ENCODE measurements at places on chromosomes 1 and 21.

DNA sequence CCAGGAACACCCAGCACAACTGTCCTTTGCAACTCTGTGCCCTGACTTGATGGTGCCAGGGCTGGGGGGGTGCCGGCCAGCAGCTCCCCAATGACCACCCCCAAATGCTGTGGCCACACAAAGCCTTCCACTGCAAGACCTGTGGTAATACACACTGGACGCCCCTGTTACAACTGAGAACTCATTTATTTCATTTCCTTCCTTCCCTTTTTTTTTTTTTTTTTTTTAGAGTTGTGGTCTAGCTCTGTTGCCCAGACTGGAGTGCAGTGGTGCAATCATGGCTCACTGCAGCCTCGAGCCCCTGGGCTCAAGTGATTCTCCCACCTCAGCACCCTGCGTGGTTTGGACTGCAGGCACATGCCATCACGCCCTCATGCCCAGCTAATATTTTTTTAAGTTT lies 25.2 kb downstream of the TP73 start:
- no peak for DNase-seq

DNA sequence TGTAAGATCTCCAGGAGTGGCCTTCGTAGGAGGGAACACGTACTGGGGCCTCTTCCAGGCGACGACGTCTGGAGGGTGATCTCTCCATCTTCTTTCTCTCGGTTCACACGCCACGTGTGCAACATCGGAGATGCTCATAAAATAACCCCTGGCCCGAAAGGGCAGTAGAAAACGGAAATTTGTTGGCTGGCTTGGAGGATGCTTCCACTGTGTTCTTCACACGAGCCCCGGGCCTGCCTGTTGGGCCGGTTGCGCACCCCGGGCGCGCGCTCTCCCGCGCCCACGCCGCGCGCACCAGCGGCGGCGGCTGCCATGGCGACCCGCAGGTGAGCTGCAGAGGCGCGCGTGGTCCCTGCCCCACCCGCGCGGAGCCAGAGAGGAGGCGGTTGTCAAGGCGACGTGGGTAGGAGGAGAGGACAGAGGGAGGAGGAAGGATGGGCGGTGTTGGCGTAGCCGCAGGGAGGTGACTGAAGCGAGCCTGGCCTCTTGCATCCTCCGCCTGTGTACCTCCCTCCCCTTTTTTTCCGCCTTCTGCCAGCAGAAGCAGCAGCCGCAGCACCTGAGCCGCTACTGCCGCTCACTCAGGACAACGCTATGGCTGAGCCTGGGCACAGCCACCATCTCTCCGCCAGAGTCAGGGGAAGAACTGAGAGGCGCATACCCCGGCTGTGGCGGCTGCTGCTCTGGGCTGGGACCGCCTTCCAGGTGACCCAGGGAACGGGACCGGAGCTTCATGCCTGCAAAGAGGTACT lies at the start of gene ELAPOR1:
Gene ELAPOR1 (plus strand): TSS at position 526 of the 752 bp plus-strand sequence. CDS start 69 bp downstream, at position 595.
- DNase-seq = peak; percentile 62

DNA sequence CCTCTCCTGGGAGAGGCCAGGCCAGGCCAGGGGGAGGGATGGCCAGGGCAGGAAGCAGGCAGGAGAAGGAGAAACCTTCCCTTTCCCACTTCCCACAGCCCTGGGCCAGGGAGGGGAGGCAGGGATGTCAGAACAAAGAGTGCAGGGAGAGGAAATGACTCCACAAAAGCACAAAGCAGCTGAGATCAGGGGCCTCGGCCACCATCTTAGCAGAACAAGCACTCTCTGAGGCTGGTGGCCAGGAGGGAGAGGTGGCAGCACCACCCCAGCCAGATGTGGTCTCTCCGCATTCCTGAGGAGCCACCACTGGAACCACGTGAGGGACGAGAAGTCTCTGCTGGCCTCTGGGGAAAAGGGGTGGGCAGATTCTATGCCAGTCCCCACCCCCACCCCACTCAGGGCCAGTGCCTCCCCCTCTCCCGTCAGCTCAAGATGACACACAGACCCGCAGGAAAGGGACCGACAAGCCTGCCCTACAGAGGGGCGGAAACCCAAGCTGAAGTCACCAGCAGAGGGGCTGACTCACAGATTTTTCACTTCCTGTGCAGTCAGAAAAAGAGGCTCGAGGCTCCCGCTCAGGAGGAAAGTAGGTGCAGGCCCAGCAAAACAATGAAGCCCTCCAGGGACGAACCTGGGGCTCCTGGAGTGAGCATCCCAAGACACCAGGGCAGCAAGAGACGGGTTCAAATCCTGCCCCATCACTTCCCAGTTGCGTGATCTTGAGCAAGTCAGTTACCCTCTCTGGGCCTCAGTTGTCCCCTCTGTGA lies 24.1 kb upstream of the ALDH4A1 start:
- peak; percentile 73 for DNase-seq

DNA sequence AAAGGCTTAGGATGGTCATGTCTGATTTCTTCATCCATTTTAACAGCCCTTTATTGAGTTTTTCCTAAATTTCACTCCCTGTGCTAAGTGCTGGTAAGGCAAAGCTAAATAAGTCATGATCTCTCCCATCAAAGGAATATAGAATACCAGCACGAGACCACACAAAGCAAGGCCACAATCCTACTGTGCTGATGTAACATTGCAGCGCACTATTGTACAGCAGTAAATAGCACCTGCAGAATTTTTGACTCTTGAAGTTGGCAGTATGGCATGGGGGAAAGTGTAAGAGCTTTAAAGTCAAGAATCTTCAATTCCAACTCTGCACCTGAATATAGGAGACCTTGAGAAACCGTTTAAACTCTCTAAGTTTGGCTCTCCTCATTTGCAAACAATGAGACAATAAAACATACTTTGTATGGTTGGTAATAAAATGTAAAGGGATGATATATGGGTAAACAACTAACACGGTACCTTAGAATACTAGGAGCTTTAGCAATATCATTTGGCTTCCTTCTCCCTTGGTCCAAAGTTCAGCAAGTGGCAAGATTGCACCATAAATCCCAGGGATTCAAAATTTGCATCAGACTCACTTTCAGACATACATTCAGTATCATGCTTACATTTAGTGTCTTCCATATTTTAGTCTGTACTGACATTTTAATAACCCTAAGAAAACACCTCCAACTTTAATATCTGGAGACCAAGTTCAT lies 132.9 kb upstream of the PRDX6 start:
- no peak for DNase-seq

- no peak for DNase-seq
These were observed 9.7 kb downstream of the IFFO2 start for GRCh38 chr1:18946550-18947381.

DNA sequence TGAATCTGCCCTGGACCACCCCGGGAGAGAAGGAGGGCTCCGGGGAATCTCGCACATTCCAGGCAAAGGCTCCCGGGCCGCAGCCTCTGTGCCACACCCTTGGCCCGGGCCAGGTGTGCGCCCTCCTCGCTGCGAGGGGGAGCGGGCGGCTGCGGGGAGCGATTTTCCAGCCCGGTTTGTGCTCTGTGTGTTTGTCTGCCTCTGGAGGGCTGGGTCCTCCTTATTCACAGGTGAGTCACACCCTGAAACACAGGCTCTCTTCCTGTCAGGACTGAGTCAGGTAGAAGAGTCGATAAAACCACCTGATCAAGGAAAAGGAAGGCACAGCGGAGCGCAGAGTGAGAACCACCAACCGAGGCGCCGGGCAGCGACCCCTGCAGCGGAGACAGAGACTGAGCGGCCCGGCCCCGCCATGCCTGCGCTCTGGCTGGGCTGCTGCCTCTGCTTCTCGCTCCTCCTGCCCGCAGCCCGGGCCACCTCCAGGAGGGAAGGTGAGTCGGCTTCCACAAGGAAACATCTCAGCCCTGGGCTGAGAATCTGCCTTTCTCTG lies at the start of gene LAMC2:
Gene LAMC2 (plus strand): TSS at position 324 of the 550 bp plus-strand sequence. CDS start 89 bp downstream, at position 413.
- DNase-seq = no peak

GRCh38 chr1:23357138-23357908 lies 12.3 kb downstream of the ZNF436 start:
- DNase-seq = no peak

DNA sequence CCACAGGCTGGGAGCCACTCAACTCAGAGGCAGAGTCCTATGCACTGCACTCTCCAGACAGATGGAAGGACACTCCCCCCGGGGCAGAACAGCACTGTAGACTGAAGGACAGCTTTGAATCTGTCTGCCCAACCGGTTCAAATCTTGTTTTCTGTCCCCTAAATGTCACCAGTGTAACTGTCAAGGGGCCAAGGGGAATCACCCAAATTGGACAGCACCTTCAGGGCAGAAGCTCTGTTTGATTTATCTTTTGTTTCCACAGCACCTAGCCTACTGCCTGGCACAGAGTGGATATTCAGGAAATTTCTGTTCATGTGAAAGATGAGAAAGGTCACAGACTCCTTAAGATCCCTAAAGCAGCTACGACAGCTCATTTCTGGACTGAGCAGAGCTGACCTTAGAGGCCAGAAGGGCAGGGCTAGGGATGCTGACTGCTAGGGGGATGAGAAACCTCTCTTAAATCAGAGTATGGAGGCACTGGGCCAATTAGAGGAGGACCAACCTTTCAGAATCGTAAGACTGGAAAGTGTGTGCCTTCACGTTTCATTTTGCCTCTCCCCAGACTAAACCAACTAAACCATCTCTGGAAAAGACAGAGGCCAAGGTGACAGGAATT lies 41.0 kb downstream of the ITPKB start:
- no peak for DNase-seq

DNA sequence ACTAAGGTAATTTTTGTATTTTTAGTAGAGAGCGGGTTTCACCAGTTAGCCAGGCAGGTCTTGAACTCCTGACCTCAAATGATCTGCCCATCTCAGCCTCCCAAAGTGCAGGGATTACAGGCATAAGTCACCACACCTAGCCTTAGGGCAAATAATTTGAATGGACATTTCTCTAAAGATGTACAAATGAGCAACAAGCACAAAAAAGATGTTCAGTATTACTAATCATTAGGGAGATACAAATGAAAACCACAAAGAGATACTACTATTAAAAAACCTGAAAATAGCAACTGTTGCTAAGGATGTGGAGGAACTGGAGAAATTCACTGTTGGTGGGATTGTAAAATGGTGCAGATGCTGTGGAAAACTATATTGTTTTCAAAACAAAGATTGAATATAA lies 79.1 kb downstream of the GABPA start:
- no peak for DNase-seq

- no peak for DNase-seq
These were observed 126.6 kb upstream of the CAMK1G start for GRCh38 chr1:209456878-209457277.

DNA sequence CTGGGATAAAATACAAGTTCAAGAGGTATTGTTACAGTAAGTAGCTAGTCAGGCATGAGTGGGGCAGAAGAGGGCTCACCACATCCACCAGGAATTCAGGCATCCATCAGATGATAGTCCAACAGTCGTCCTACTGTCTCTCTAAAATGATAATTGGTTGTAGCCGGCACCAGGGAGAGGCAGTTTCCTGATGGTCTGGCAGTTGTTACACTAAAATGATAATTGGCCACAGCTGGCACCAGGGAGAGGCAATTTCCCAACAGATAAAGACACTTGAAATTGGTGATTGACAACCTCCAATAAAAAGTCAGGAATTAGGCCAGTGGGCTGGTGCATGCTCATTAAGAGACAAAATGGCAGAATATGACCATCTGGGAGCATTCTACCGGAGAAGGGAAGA lies 545.8 kb downstream of the AMY1C start:
- no peak for DNase-seq

GRCh38 chr1:212920246-212920645 lies 30.1 kb upstream of the VASH2 start:
- no peak for DNase-seq

GRCh38 chr1:40626383-40626770 lies 39.1 kb downstream of the RIMS3 start:
- no peak for DNase-seq

DNA sequence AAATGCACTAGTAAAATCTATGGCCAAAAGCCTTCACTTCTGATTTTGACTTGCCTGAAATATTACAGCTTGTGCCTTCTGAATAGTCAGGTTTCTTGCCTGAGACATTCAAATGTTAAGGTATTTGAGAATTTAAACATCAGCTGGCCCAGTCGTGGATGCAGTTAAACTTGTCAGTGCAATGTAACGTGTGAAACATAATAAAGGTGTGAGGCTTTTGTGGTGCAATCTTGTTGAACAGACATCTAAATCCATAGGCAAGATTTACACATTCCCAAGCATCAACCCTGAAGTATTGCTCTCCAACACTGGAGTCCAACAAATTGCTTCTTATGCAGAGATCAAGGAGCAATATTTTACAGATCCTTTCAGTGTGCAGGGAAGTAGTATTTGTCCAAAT lies 4.4 kb downstream of the CCN1 start:
- no peak for DNase-seq

DNA sequence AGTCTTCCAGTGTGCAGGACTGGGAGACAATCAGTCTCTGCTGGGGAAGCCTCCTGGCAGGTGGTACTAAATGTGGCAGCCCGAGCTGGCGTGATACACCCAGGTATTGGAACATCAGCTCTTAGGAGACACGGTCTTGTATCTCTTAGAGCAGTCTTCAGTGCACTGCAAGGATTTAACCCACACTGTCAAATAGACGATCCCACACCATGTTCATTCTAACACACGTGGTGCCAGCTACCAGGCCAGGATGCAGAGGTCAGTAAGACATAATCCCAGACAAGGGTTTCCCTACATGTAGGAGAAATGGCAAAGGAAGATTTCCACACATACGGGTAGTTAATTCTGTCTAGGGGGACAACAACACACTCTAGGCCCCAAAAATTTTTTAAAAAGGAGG lies 8.7 kb downstream of the TRIM11 start:
- DNase-seq = no peak

- no peak for DNase-seq
These were observed 180.0 kb upstream of the NEGR1 start for GRCh38 chr1:72462186-72462905.

GRCh38 chr21:33330726-33331125 lies 6.0 kb downstream of the IFNAR1 start:
- DNase-seq = no peak

DNA sequence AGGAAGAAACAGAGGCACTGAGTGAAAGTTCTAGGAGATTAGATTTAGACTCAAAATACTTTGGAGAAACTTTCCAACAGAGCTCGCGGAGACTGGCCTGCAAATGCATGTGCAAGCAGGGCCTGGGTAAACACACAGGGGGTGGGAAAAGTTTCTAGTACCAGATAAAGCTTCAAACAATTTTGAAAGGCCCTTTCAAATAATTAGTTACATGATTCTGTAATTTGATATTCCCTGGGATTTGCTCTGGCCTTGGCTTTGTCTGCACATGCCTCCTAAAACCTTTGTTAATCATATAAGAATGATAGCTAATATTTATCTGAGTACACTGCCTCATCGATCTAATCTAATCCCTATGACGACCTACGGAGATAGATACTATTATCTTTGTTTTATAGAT lies 31.3 kb downstream of the VTCN1 start:
- DNase-seq = no peak

DNA sequence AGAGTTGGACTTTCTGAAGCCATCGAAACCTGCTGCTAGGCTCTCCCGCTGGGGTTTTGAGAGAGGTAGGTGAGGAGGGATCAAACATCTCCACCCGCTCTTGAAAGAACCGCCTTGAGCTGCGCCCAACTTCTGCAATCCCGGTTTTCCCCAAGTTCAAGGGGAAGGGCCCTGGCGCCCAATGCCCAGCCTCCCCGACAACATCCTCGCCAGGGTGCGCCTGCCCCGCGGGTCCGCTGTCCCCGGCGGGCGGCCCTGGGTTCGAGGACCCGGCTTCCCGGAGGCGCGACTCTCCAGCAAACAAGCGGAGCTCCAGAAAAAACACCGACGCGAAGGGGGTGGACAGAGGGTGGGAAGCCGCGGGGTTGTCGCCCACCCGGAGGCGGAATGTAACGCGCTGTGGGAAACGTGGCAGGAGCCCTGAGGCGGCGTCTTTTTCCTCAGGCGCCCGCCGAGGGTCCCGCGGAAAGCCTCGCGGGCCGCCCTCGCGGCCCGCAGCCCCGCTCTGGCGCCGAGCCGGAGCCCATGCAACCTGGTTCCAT lies 607 bp downstream of the BTG3 start:
- peak; percentile 22 for DNase-seq

- no peak for DNase-seq
These were observed 109.6 kb upstream of the NGF start for GRCh38 chr1:115447672-115448071.
